ENCODE measurements at places on chromosomes 1 and 21.

DNA sequence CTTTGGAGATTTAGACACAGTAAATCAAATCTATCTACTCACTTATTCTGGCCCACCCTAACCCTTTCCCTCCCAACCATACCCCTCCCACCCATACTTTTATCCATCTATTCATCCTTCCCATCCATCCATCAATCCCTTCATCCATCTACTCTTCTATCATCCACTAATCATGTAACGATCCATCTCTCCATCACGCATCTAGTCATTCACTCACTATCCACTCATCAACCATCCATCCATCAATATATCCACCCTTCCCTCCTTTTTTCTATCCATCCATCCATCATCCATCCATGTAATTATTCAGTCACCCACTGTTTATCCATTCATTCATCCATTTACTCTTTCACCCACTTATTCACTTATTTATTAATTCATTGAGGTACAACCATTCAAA lies 74.0 kb downstream of the FOXD2 start:
- DNase-seq, result no peak

GRCh38 chr1:230808281-230808872 lies 59.9 kb downstream of the C1orf198 start:
- DNase-seq, result no peak

- DNase-seq, result no peak
Observed at GRCh38 chr1:112878321-112878720, 77.7 kb downstream of the SLC16A1 start.

DNA sequence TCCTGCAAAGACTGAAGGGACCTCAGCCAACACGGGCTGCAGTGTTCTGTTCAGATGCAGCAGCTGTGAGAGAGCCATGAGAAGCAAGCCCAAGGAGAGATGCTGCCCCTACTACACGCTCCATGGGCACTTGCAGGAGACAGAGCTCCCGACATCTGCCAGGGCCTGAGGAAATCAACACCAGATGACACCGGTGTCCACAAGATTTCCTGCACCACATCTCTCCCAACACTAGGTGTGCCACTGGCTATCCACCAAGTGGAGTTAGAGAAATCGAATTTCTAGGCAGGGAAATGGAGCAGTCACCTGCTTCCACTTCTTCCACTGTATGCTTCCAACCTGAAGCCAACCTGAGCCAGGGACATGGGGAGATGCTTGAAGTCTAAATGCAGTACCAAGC lies 445.3 kb downstream of the RWDD3 start:
- DNase-seq, result no peak

GRCh38 chr1:200891774-200892157 lies 2.9 kb upstream of the INAVA start:
- DNase-seq, result no peak

- no peak for DNase-seq
Observed at GRCh38 chr1:236168716-236169429, 26.5 kb downstream of the GPR137B start.

DNA sequence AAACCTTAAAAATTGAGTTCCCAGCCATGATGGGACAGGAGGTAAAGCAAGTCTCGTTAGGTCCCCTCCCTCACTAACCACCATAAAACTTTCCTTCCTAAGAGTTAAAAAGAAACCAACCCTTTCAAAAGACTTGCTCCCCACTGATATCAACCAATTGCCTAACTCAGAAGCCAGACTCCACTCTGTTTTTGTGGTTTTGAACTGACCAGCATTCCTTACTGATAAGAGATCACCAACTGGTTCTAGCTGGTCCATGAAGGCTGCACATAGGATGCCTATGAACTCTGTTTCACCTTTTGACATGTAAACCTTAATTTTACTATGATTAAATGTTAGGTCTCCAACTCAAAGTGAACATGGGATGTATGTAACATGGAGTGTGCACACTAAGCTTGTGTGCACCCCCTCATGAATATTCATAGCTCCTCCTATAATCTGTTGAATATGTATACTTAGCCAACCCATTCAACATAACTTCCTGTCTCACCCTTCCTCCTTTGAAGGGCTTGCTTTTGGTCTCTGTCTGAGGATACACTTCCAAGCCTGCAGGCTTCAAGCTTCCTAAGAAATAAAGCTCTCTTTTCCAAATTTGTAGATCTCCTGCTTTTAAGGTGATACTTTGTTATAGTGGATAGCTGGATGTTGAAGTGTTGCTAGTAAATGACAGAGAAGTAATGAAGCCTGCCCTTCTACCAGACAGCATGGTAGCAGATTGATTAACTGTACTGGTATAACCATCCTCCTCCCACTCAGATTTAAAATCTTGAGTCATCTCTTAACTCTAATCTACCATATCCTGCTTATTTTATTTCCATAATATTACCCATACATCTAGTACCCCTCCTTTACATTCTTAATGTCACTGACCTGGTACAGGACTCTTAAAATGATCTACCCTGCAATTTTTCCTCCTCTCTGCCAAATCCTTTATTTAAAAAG lies 95.6 kb downstream of the ZNF644 start:
- DNase-seq, result no peak

- DNase-seq, result no peak
Observed at GRCh38 chr1:162137179-162137960, 67.9 kb downstream of the NOS1AP start.

- no peak for DNase-seq
Observed at GRCh38 chr1:87024936-87025540, 110.6 kb downstream of the HS2ST1 start.

GRCh38 chr1:101497881-101498559 lies 261.2 kb downstream of the S1PR1 start:
- DNase-seq, result no peak

- DNase-seq, result no peak
Observed at GRCh38 chr1:94790246-94790645, 29.9 kb upstream of the SLC44A3 start.

DNA sequence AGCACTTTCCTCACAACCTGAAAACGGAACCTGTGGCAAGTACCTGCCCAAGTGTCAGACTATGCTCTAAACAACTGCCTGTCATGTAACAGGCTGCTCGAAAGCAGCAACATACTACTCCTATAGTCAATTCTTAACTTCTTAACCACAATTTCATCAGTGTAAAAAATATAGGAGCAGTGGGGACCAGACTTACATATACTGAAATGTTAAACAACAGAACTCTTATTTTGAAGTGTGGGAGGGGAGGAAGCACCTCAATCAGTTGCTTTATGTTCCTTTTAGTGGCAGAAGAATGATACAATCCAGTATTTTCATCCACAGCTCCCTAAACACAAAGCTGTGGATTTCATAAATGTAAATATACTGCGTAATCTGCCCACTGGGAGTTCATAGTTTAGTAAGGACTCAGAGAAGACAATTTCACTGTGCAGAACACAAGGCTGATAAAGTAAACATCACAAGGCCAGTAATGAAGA lies 44.2 kb downstream of the WLS start:
- no peak for DNase-seq

- DNase-seq, result no peak
Observed at GRCh38 chr1:242059976-242060375, 61.1 kb upstream of the MAP1LC3C start.

DNA sequence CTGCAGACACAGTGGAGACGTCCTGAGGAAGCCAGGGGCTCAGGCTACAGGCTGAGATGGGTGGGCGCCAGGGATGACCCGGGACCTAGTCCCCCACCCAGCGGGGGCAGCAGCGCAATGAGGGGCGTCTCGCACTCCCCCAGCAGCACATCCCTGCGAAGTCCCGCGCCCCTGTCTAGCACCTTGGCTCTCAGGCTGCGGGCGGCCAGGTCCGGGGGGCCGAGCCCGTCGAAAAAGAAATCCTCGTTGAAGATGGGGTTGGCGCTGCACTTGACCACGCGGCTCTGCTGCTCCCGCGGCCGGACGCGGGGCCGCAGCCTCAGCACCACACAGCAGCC lies 1.8 kb downstream of the C2CD4D start:
- no peak for DNase-seq

All from effector memory CD8-positive, alpha-beta T cell (primary cell).